Mammary epithelial cell (primary cell): ENCODE measurements at places on chromosomes 11 and 22.
A peak's percentile ranks its signal among the peaks of the same experiment; 100 is the strongest.

- no peak for DNase-seq
These were observed 5.1 kb downstream of the PPP2R5B start for GRCh38 chr11:64929625-64930024.

GRCh38 chr11:44110231-44110679 lies 14.8 kb downstream of the EXT2 start:
- DNase-seq, result peak; percentile 32

DNA sequence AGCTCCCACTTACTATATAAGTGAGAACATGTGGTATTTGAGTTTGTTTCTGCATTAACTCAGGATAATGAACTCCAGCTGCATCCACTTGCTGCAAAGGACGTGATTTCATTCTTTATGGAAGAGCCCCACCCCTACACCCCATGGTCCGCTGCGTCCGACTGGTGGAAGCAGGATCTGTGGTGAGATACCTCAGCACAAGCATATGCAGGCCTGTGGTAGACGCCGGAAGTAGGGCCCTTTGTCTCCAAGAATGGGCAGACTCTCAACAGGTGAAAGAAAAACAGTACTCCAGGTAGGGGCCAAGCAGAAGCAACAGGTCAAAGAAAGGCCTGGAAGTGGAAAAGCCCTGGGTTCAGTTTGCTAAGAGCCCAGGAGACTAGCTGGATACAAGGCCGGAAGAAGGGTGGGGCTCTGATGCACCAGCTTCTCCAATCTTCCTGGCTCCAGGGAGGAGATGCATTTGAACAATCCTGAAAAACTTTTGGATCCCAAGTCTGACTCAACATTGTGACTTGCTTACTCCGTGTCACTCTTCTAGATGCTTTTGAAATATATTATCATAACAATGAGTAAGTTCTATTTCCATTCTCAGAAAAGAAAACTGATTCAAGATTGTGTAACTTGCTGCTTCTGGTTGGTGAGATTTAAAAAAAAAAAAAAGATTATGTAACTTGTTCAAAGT lies 30.4 kb downstream of the NEAT1 start:
- DNase-seq, result peak; percentile 73

DNA sequence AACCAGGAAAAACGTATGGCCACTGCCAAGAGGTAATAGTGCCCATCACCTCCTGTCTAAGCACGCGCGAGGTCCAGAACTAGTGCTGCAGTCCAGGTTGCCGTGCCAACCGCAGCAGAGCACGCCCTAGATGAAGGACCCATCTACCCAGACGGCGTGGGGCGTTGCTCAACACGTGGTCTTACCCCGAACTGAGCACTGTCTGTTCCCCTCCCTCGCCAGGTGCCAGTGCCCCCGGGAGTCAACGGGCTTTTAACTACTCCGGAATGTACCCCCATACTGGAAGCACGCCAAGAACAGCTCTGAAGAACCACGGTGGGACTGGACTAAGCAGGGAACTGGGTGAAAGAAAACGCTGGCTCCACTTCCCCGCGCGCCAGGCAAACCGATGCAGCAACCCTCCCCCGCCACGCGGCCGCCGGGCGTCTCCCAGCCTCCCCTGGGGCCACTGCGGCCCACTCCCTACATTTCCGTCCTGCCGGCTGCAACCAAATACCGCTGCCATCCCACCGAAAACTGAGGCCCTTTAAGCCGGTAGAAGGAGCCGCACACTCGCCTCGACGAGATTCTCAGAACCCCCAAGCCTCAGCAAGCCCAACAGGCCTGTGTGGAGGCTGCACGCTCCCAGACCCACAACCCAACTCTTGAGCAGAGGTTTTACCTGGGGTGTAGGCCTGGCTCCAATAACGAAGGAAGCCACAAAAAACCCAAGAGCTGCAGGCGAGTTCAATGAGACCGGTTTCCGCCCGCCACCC lies at the start of gene HSPA8:
TSS of gene HSPA8 (minus strand) at position 734 of the 755 bp plus-strand sequence. CDS start 812 bp downstream, outside the sequence.
- peak; percentile 69 for DNase-seq

- DNase-seq, result peak; percentile 75
These were observed 1786.5 kb upstream of the RAG2 start for GRCh38 chr11:38384568-38384967.

GRCh38 chr11:65207918-65208784 lies 26.4 kb downstream of the CAPN1 start:
- DNase-seq, result no peak

GRCh38 chr22:19678949-19679521 lies 35.3 kb upstream of the SEPTIN5 start:
- DNase-seq, result no peak

- DNase-seq, result peak; percentile 2
These were observed 734.3 kb upstream of the ARHGAP42 start for GRCh38 chr11:99952816-99953215.

DNA sequence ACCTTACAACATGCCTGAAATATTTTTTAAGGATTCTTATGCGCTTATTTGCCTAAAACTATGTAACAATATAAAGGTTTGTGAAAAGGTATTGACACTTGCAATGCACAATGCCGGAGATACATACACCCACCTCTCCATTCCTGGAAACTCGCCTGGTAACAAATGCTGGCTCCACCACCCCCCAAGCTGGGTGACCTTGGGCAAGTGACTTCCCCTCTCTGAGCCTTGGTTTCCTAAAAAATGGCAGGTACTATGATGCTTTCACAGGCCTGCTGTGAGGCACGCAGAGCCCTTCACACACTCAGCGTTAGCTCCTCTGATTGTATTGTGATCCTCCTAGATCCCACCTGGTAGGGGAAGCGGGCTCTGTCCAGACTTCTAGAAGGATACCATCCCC lies 2.3 kb downstream of the GAL3ST1 start:
- no peak for DNase-seq

GRCh38 chr11:120569861-120570260 lies 58.3 kb downstream of the GRIK4 start:
- DNase-seq, result no peak

DNA sequence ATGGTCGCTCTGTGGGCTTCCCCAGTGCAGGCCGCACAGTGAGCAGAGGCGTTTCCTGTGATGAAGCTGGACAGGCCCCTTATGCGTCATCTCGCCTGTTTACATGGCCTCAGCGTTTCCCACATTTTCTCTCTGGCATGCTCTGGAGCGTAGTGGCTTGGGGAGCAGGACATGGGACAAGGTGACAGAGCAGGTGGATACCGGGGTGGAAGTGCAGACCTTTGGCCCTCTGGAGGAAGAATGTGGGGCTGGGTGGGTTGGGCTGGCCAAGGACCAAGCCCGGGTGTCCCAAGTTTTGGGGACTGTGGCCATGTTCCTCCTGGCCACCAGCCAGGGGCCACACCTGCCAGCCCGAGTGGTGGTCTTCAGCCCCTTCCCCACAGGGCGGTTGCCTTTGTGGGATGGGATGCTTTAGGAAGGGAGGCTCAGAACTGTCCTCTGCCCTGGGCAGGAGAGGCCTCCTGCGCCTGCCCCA lies 446.6 kb downstream of the TBC1D22A start:
- DNase-seq, result no peak

DNA sequence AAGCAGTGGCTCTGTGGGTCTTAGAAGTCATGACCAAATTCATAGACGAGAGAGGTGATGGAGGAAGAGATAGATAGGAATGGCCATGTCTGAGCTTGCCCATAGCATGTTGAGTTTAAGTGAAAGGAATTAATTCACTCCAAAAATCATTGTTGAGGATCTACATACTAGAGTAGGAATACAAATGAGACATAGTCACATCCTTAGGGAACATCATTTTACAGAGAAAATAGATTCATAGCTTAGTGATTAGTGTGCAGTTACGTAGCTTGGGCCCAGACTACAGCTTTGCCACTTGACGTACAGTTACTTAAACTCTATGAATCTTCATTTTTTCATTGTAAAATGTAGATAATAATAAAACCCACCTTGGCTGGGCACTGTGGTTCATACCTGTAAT lies 21.4 kb upstream of the BMAL1 start:
- peak; percentile 53 for DNase-seq

DNA sequence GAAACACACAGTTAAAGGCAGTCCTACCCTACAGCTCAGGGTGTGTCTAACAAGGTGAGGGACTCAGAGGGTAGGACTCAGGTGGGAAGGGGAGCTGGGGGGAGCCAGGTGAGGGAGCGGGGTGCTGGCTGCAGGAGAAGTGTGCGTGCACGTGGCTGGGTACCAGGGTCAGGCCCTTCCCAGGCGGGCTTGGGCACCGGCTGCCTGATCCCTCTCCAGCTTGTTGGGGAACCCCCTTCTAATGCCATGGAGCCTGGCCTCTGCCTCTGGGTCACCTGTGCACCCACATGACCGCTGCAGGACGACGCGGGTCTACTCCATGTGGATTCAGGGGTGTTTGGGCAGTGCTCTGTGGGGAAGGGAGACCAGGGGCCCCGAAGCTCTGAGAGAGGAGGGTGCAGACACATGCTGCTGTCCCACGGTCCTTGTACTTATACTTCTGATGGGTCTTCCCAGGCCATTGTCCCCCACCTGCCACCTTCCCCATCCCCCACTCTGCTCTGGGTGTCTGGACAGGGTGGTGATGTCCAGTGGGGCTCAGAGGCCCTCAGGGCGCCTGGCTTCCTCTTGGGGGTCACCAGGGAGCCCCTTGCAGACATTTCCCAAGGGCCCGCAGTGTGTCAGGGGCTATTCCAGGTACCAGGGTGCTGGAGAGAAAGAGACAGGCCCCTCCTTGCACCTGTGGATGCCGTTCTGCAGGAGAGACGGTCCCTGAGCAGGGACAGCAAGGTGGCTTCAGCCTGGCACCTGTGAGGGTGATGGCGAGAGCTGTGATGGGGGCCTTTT lies 10.4 kb upstream of the MRGPRD start:
- DNase-seq, result no peak

- peak; percentile 85 for DNase-seq
These were observed 9.5 kb downstream of the CDC42BPG start for GRCh38 chr11:64834723-64835615.

- DNase-seq, result peak; percentile 67
These were observed 38.7 kb upstream of the SWAP70 start for GRCh38 chr11:9625162-9625561.

GRCh38 chr11:250740-251299 lies 14.0 kb downstream of the PSMD13 start:
- peak; percentile 11 for DNase-seq

GRCh38 chr11:3223932-3224381 lies 5.3 kb upstream of the MRGPRG start:
- no peak for DNase-seq

GRCh38 chr11:83070044-83070701 lies 1.5 kb downstream of the RAB30 start:
- DNase-seq, result peak; percentile 15
